AG08395 (cell line): ENCODE measurements at places on chromosomes 6 and 20.

- no peak for DNase-seq
These were observed 100.5 kb upstream of the DTNBP1 start for GRCh38 chr6:15763364-15763763.

- DNase-seq = no peak
These were observed 60.7 kb upstream of the GJE1 start for GRCh38 chr6:142071981-142072380.

DNA sequence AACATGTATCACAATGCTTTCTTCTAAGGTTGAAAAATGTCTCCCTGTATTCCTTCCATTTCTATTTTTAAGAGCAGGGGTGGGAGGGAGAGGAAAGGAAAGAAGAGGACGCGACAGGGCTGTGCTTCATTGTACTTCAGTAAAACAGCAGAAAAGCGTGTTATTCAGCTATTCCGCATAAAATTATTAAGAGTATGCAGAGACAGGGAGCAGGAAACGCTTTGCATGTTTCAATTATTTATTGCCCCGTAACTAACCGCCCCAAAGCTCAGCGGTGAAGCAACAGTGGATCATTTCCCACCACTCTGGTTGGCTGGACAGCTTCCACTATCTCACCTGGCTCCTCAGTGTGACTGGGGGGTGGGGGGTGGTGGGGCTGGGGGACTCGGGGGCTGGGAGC, 188.9 kb downstream of the TTLL2 start:
- DNase-seq = no peak

GRCh38 chr20:49594143-49594930, 26.4 kb upstream of the PTGIS start:
- DNase-seq = peak; percentile 80

GRCh38 chr6:109853426-109853825, 124.7 kb upstream of the GPR6 start:
- no peak for DNase-seq

DNA sequence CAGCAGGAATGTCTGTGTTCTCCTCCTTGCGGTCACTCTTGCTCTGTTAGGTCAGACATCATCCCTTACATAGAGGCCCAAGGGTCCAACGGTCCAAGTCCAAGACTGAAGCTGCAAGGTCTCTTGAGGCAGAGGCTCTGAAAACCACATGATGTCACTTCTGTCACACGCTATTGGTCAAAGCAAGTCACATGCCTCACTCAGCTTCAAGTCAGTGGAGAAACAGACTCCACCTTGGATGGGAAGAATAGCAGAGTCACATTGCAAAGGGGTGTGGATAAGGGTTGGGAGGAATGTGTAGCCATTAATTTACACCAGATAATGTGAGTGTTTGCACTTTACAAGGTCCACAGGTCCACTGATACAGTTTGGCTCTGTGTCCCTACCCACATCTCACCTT, 17.5 kb downstream of the SLC52A3 start:
- DNase-seq = no peak

- no peak for DNase-seq
These were observed 3.2 kb upstream of the SDHAF4 start for GRCh38 chr6:70563530-70563929.

DNA sequence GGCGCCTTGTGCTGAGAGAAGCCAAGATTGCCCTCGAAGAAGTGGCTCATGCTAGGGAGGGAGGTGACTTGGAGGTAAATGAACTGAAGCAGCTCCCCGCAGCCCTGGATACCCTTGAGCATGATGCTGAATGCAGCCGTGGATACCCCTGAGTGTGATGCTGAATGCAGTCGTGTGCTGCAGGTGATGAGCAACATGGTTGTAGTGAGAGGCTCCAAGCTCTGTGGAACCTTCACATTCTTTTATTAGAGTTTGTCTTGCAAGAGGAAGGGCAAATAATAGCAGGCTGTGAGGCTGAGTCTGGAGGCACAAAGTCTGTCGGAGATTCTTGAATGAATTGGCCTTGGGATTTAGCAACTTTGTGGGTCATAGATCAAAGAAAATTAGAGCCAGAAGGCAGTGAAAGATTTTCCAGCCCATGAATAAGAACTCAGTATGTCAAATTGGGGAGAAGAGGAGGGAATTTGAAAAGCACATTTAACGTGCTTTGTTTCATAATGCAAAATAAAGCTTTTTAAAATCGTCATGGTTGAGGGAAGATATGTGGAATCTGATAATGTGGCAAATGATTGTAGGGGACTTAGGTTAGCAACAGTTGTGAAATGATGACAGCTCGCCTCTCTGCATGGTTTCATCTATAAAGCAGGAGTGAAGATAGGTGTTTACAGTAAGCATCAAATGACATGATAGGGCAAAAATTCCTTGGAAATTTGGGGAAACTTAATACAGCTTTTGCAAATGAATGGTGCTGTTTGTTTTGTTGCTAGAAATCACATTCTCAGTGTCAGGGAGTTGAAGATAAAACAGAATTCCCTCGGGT, 120.1 kb upstream of the TIAM2 start:
- DNase-seq = no peak

GRCh38 chr6:119076173-119076572, 2.3 kb downstream of the FAM184A start:
- no peak for DNase-seq

DNA sequence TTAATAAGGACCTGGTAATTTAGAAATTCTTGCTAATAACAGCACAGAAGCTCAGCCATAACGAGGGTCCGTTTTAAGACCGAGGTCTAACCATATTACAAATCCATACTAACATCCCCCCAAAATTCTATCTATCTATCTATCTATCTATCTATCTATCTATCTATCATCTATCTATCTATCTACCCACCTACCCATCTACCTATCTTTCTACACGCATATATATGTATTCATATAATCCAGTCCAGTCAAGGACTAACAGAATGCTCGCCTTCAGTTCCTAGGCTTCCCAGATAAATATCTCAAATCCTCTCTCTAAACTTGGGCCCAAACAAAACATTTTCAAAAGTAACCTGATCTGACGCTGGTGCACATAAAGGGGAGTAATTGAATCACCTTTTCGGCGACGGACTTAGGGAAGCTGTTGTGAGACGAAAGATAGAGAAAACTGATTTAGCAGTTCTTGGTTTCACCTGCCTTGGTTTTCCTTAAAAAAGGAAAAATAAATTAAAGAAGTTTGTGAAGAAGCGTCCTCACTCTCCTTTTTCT, 14.5 kb downstream of the HMGN4 start:
- DNase-seq = no peak

- DNase-seq = no peak
These were observed 34.4 kb downstream of the EDN3 start for GRCh38 chr20:59334651-59335300.

DNA sequence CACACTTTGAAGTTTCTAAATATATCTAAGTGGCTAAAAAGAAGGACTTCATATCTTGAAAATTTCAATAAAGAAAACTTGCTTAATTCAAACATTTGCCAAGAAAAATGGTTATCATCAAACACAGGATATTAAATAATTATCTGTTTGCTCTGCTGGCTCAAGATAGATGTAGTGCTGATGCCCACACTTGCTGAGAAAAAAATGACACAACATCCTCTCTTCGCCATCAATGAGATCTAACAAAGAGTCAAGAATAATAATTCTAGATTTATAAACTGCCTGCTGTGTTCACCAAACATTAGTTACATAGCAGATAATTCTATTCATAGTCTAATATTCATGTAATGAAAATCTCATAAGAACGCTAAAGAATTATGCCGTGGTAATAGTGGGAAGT, 93.6 kb downstream of the EPHA7 start:
- no peak for DNase-seq

GRCh38 chr6:105986998-105987397, 99.1 kb upstream of the PRDM1 start:
- DNase-seq = peak; percentile 71

- DNase-seq = no peak
These were observed 134.9 kb upstream of the THBS2 start for GRCh38 chr6:169388395-169389166.

- peak; percentile 60 for DNase-seq
These were observed 2.7 kb upstream of the PAX1 start for GRCh38 chr20:21702553-21703470.

DNA sequence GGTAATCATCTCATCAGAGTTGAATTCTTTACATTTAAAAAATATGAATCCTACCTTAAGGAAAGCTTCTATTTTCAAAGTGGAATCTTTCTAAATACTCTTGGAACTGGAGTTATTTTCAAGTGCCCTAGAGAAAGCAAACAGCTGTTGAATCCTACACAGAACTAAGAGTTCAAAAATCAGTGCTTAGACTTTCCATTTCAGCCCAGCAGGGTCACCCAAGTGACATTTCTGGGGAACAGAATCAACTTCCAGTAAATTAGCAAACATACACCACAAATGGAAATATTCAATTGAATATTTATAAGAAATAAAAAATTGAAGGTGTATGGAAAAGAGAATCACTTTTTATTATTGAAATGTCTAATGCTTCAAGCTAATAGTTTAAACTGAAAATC, 427.7 kb upstream of the NOX3 start:
- DNase-seq = no peak

DNA sequence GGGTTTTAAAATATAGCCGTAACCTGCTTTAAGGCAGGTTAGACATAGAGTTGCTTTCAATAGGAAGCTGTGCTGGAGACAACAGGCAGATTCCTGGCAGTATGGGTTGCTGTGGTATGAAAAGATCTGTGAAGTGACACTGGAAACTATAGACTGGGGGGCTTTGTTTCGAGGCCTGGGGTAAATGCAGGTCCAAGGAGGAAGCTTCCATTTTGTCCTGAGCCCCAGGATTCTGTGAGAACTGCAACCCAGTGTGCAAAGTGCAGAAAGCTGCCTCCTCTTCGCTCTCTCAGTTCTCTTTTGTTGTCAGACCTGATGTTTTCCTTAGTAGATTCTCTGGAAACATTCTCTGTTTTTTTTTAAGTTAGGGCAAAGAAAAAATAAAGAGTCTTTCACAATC, 86.9 kb downstream of the LYRM4 start:
- no peak for DNase-seq

- no peak for DNase-seq
These were observed 18.7 kb downstream of the TUBB2B start for GRCh38 chr6:3208775-3209113.

DNA sequence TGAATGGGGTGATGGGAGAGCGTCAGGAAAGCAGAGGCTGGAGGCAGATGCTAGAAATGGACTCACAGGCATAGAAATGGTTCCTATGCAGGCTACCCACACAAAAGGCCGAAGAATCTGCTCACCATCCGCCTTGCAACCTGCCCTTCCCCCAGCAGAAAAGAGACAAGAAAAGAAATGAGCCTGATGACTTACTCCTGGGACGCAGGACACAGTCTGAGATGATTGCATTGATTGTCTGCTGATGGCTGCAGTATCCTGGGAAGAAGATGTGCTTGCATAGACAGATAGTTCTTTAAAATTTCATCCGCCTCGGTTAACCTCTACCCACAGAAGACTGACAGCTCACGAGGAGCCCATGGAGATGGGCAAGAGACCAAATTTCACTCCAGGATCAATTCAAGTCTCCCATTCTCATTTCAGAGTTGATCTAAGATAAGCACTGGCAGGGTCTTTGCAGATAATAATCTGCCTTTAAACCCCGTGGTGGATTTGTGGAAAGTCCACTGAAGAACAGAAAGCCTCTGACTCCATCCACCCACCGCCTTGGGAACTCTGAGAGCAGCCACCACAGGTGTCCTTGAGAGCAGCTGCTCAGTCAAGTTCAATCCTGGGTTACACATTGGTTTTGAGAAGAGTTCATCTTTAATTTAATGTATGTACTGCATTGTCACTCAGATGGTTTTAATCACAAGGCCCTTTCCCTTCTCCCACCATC, 7.2 kb downstream of the AGPAT4 start:
- no peak for DNase-seq

DNA sequence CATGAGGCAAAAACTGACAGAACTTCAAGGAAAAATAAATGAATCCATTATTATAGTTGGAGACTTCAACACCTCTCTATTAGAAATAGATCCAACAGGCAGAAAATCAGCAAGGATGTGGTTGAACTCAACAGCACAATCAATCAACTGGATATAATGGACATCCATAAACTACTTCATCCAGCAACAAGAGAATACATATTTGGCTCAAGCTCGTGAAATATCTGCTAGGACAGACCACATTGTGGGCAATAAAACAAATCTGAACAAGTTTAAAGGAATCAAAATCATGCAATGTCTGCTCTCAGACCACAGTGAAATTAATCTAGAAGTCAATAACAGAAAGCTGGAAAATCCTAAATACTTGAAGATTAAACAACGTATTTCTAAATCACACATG, 362.6 kb downstream of the CD109 start:
- no peak for DNase-seq

- DNase-seq = no peak
These were observed 21.2 kb downstream of the EPB41L2 start for GRCh38 chr6:131041814-131042213.

GRCh38 chr6:145559836-145560235, 175.5 kb downstream of the EPM2A start:
- DNase-seq = no peak

DNA sequence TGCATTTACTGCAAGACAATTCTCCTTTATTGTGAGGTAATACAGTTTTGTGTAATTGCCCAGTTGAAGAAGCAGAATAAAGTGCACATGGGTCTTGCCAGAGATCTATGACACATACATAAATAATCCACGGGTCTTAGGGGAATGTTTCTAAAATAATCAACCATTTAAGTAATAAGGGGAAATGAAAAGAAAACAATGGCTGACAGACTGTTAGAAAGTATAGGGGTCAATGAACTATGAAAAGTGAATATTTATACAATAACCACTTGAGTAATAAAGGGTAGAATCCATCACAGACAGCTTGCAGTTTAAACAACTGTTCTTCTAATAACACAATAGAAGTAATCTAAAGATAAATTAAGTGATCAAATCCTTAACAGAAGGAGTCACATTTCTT, 477.2 kb downstream of the EYS start:
- no peak for DNase-seq

DNA sequence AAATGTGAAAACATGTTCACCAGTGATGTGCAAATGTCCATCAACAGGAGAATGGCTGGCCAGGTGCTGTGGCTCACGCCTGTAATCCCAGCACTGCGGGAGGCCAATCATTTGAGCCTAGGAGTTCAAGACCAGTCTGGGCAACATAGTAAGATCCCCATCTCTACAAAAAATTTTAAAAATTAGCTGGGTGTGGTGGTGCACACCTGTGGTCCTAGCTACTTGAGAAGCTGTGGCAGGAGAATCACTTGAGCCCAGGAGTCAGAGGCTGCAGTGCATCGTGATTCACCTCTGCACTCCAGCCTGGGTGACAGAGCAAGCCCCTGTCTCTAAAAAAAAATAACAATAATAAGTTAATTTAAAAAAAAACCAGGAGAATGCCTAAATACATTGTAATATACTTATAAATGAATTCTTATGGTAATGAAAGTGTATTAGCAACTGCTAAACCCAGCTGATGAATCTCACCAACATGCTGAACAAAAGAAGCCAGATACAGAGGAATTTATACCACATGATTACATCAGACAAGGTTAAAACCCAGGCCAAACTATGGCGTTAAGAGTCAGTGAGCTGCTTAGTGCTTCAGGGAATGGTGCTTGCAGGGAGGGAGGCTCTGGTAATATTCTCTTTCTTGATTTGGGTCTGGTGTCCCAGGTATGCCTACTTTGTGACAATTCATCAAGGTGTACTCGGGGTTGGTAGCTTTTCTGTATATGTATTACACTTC, 36.4 kb downstream of the RPP40 start:
- DNase-seq = no peak
